Pulmonary artery endothelial cell (primary cell): ENCODE measurements at places on chromosomes 2 and 18.

- no peak for DNase-seq
Observed at GRCh38 chr2:71596011-71596410, 142.7 kb downstream of the DYSF start.

- DNase-seq, result no peak
Observed at GRCh38 chr2:119553687-119554344, 9.6 kb downstream of the CFAP221 start.

- no peak for DNase-seq
Observed at GRCh38 chr2:119422360-119423107, 9.1 kb upstream of the TMEM37 start.

DNA sequence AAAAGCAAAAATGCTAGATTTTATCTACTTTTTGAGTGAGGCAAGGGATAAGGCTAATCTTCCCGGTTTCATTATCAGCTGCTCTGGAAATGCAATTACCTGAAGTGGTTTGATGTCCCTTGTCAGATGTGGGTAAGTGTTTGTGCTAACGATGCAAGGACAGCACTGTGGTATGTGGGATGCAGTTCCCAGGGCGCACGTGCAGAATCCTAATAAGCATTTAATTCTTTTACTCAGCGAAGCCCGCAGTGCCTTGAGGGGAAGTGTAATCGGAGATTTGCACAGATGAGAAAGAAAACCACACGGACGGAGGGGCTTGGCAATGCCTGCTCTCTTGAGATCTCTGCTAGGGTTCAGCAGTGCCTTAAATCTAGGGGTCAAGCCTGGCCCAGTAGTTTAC, 108.5 kb upstream of the LYPD6 start:
- no peak for DNase-seq

DNA sequence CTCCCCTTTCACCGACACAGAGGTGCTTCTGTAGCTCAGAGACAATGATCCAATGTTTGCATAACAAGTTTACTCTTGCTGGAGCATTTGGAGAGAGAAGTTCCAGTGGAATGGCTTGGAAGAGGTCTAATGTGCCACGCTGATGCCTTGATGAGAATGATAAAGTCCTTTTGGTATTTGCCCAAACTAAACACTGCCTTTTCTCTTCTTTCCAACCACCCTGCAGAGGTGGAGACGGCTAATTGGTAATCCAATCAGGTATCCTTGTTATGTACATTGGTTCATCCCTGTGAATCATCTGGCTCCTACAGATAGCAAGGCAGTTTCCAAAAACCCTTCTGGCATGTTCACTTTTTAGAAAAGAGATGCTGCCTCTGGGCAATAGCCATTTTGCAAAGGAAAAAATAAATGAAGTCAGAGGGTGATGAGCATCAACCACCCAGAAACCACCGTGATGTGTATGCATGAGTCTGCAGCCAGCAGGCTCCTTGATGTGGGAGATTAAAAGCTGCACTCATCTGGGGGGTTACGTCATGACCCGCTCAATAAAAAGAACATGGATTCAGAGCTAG, 40.6 kb downstream of the KIAA2012 start:
- DNase-seq, result no peak

DNA sequence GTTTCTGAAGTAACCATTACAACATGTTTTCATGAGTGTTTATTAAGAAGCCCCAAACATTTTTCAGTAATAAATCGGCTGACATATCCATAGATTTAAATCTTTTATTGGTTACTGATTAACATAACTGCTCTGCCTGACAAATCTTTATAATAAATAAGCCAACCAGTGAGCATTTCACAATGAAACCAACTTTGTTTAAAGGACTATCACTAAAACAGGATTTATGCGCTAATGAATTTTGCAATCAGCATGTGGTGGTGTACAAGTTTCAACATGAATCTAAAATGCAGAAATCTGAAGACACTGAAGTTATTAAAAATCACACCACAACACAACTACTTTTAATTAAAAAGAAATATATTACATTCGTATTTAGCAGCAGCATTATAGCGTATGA, 166.7 kb downstream of the MEIS1 start:
- no peak for DNase-seq

DNA sequence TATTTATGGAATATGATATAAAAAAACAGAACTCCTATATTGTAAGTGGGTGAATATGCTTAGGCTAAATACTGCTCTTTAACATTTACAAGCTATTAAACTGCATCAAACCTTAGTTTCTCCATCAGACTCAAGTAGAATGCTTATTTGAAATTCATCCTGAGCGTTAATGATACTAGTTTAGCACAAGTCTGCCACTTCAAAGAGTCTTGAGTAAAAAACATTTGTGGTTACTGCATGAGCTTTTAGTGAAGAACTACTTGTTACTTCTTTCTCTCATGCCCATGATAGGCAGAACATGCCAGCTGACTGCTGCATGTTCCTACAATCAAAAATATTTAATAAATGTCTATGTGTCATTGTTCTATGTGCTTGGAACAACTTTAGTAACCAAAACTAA, 12.1 kb downstream of the YES1 start:
- DNase-seq, result no peak

DNA sequence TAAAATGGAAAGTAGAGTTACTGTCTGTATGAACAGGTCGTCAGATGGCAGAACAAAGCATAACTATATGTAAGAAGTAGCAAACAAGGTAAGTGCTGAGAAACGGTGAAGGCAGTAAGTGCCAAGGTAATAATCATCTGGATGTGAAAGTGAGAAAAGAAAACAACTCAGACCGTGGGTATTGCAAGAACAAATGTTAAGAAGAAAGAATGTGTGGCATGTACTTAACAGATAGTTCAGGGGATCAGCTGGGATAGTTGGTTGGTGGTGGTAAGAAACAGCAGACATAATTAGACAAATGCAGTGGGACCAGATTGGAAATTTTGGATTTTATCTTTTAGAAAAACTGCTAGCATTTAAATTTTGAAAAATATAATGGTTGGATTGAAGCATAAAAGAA, 375.8 kb upstream of the NXPH2 start:
- DNase-seq, result no peak

DNA sequence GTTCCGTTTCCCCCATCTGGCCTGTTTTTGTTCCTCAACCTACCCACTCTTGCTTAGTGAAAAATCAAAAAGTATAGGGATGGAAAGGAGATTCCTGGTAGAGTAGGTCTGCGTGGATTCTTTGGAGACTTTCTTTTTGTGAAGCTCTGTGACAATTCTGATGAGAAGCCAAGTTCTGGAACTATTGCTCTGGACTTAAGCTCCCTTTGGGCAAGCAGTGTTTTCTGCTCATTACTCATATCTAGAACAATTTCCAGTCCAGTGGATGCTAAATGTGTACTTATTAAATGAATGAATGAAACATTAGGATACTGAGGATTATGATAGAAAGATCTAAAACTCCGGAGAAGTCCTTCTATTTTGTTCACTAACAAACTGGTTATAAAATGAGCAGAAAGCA, 76.5 kb downstream of the SOCS6 start:
- DNase-seq, result no peak

DNA sequence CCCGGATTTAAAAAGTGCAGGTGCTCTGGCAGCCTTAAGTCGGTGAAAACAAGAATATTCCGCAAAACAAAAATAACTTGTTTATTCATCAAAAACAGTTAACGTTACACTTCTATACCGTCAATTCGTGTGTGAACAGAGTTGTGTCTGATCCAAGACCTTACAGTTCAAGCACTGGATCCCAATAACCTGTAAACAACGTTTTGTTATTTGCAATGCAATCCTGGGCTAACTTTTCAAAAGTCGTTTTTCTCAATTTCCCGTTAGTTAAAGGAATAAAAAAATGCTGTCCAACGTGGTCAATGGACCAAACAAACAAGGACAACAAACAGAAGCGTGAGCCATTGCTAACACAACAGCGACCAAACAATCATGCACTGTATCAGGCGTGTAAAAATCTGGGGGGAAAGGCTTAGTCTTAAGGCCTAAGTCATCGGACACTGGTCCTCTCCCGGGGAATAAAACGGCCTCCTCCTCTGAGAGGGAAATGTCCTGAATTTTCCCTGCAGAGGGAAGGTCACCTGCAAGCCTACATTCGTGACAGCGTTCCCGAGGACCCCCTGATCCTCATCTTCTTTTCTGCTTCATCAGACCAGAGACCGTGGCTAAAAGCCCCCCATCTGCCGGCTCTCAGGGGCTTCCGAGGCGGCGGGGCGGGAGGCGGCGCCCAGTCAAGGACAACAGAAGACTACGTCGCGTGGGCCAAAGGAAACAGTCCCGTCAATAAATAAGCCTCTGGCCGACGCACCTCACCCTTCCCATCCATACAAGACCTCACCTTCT, 490 bp downstream of the NDUFS1 start:
- no peak for DNase-seq
